LHCN-M2 (cell line): ENCODE measurements at places on chromosomes 12 and 14.

DNA sequence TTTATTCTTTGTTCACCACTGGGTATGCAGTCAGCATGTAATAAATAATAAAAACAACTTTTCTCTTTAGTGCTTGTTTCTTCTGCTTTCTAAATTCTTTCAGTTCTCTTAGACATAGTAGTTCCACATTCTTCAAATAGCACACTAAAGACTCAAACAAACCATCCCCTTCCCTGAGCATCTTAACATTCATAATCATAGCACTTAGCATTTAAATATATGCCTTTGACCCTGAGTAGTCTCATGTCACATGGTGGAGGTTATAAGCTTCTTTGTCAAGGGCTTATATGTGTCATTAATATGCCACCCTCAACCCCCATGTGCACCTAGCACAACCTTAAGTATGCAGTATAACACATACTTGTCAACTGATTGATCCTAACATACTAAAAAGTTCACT, 212.7 kb downstream of the PHLDA1 start:
- DNase-seq: no peak

- no peak for DNase-seq
Observed at GRCh38 chr12:115999582-115999981, 277.9 kb downstream of the MED13L start.

GRCh38 chr14:94774344-94775090, 4.6 kb upstream of the GSC start:
- no peak for DNase-seq

DNA sequence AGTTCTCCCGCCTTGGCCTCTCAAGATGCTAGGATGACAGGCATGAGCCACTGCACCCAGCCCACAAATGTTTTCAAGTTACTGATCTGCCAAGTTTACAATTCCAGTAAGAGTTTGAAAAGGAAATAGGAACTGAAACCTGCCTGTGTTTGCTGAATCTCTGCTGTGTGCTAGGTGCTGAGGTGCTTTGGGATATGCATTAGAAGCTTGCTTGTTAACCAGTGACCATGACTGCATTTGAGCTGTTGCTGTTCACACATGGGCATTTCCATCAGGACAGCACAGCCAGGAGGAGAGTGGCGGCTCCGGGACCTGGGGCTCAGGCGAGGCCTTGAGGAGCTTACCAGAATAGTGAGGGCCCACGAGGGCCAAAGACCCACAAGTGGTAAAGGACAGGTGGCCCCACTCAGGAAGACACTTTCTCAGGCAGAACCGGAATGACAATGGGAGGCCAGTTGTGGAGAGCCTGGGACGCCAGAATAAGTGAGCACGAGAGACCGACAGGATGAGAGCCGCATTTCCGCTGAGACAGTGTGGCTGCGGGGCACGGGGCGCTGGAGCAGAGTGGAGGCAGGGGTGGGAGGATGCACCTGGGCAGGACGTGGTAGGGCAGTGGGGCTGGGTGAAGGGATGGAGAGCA, 54.5 kb upstream of the MMP17 start:
- DNase-seq: no peak

DNA sequence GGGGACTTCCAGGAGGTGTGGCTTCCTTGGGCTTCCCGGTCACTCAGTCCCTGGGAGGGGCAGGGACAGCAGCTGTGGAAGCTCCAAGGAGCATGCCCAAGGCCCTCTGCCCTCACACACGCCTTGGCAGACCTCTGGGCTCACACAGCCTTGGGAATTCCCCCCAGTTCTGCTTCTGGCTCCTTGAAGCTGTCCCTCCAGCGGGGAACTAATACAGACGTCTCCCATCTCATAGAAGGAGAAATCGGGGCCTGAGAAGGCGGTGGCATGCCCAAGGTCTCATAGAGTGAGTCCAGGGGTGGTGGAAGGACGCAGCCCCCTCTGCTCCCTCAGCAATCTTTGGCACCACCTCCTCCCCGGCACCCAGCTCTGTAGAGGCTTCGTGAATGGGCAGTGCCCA, 15.7 kb upstream of the TMEM119 start:
- no peak for DNase-seq

DNA sequence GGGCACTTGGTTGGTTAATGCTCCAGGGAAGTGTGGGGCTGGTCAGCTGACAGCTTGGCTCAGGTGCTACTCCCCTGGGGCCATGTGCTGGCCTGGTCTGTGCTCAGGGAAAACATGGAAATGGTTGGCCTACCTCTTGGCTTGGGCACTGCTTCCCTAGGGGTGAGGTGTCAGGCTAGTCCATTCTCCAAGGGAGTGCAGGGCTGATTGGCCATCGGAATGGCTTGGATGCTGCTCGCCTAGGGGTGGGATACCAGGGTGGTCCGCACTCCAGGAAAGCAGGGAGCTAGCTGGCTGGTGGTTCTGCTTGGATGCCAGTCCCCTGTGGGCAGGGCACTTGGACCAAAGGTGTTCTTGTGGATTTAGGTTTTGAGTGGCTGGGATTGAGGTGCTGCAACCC, 245.7 kb downstream of the RAD51B start:
- DNase-seq: no peak

DNA sequence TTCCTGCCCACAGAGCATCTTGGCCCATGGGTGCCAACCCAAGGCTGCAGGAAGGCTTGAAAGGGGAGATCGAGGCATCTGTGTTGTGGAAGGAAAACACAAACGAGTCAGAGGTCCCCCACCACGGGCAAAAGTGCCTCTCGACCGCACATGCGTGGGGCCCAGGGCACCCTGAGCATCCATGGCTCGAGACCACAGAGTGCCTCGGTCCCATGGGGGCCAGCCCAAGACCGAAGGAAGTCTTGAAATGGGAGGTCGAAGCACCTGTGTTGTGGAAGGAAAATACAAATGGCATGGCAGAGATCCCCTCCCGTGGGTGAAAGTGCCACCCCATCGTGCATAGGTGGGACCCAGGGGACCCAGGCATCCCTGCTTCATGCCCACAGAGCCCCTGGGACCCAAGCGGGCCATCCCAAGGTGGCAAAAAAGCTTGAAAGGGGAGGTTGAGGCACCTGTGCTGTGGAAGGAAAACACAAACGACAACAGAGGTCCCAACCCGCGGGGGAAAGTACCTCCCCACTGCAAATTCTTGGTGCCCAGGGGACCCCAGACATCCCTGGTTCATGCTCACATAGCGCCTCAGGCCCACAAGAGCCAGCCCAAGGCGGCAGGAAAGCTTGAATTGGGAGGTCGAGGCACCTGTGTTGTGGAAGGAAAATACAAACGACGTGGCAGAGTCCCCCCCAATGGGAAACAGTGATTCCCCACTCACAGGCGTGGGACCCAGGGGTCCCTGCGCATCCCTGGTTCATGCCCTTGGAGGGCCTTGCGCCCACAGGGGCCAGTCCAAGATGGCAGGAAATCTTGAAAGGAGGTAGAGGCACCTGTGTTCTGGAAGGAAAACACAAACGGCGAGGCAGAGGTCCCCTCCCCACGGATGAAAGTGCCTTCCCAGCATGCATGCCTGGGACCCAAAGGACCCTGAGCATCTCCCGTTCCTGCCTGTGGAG, 373.0 kb downstream of the ALG10 start:
- DNase-seq: no peak

DNA sequence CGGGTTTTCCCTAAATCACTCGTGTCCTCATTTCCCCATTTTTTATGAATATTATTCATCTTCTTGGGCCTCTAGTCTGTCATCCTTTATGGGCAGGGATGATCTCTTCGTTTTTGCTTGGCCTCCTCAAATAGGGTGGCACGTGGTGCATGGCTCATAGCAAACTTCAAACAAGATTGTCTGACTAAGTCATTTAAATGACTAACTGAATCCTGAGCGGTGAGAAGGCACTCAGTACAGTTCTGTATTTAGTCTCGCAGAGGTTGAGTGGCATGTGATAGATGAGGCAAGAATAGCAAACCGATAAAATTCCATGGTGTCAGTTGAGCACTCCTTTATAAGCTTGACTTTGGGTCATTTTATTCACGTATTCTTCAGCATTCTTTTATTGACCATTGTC, 5.7 kb upstream of the JDP2 start:
- peak; percentile 88 for DNase-seq

DNA sequence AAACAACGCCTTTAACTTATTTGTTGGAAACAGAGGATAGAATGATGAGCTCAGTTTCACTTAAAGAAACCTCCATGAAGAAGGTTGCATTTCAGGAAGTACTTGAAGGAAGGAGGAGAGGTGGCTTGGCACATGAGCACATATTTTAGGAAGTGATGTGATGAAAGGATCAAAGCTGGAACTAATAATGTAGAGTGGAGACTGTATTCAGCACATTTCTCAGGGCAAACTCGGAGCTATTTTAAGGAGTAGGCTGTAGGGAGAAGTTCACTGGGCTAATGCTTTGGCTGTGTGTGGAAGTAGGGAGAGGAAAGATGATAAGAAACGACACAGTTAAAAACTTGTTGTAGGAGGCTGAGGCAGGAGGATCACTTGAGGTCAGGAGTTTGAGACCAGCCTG, 272.8 kb downstream of the AKAP6 start:
- no peak for DNase-seq
